Spinal cord (tissue), 10 donors: ENCODE measurements at places on chromosomes 6 and 20. TPM values are rescaled to one million over a fixed set of nuclear protein-coding genes. Genes with fewer than 3 reads are reported as not detected.
A peak's percentile ranks its signal among the peaks of the same experiment; 100 is the strongest.

SOX4 gene
- polyA plus RNA-seq = 76.2 TPM

MAS1 gene
- 0.03 TPM for polyA plus RNA-seq

RBM24 gene
- polyA plus RNA-seq = 2.9 TPM

SLC22A7 gene
- polyA plus RNA-seq = 2.2 TPM

ASIP gene
- polyA plus RNA-seq = not detected

DUSP15 gene
- 31.0 TPM for polyA plus RNA-seq

PGBD1 gene
- 13.9 TPM for polyA plus RNA-seq

TREML2 gene
- polyA plus RNA-seq = not detected

- DNase-seq = no peak
Observed at GRCh38 chr6:166586424-166587156, at the start of gene RAMACL. TSS of gene RAMACL (minus strand) at chr6:166586678. CDS start at chr6:166586477, 201 bp downstream.

DNA sequence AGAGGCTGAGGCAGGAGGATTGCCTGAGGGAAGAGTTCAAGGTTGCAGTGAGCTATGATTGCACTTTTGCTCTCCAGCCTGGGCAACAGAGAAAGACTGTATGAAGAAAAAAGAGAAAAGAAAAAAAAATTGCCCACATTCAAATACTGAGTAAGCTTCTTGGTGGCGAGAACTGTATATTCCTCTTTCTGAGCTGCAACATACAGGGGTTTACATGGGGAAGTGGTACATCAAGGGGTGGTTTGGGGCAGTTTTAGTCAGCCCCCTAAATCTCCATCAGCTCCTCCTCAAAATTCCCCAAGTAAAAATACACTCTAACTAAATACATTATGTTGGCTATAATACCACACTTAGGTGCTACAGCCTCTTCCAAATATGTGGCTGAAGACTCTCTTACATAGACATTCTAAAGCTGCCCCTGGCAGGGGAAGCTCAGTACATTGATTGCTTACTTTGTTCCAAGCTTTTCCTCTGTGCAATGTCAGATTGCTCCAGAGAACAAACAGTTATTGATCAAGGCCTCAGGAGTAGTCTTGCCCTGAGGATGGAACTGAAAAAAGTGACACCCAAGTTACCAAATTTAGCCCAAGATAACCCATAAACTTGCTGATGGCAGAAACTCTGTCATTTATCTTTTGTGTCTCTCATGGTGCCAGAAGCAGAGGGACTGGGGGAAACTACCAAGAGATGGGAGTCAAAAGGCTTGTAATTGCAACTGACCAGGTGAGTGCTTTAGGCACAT is 107.4 kb upstream of the RIPOR2 start:
- DNase-seq = no peak

DNA sequence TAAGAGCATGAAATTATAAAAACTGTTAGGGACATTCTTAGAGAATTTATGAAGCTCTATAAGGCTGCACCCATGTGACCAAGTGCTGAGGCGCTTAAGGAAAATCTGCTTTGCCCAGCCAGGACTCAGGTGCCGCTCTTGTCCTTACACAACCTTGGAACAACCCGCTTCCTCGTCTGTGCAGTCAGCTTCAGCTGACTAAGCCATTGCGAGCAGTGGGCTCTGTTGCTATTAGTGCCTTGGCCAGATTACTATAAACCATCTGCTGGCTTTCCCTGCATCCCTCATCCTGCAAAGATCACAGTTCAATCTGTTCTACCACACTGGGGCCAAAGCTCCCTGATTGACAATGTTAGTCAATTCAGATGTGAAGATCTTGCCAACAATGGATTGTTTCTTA is 89.1 kb upstream of the E2F3 start:
- DNase-seq = no peak

- no peak for DNase-seq
Observed at GRCh38 chr20:44432618-44433577, 42.8 kb upstream of the TTPAL start.

- no peak for DNase-seq
Observed at GRCh38 chr20:9989066-9989724, 45.6 kb upstream of the ANKEF1 start.

GRCh38 chr20:38902601-38903000 is 23.6 kb upstream of the FAM83D start:
- no peak for DNase-seq

- DNase-seq = no peak
Observed at GRCh38 chr6:166959911-166960608, 3.7 kb upstream of the RNASET2 start.

GRCh38 chr20:17499041-17499440 is 32.1 kb downstream of the BFSP1 start:
- DNase-seq = no peak

- no peak for DNase-seq
Observed at GRCh38 chr20:50682065-50682464, 9.3 kb downstream of the RIPOR3 start.

DNA sequence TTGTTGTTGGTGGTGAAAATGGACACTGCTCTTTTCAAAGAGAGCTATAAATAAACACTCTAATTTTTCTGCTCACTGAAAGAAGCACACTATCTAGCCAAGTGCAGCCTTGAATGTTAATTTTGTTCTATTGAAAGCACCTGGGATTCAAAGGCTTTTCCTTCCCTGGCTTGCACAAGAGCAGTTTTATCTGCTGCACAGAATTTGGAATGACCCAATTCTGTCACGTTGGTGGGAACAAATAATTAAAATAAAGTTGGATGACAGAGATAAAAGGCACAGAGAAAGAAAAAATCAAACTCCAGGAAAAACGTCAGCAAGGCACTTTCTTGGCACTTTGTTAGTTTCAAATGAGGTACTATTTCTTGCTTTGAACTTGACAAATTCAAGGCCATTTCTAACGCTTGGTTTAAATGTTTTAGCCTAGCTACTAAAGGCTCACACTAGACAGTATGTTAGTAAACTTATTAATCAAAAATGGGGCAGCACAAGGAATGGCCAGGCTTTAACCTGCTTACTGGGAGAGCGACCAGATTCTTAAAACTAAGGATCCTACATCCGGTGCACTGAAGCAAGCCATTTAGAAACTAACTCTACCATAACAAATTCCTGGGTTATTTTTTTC is 145.5 kb upstream of the ARG1 start:
- DNase-seq = peak; percentile 42

GRCh38 chr6:154481521-154482013 is 28.9 kb downstream of the CNKSR3 start:
- DNase-seq = no peak

GRCh38 chr6:56725254-56725653 is 82.6 kb upstream of the DST start:
- DNase-seq = no peak

GRCh38 chr6:20349225-20349624 is 52.5 kb upstream of the E2F3 start:
- DNase-seq = no peak

DNA sequence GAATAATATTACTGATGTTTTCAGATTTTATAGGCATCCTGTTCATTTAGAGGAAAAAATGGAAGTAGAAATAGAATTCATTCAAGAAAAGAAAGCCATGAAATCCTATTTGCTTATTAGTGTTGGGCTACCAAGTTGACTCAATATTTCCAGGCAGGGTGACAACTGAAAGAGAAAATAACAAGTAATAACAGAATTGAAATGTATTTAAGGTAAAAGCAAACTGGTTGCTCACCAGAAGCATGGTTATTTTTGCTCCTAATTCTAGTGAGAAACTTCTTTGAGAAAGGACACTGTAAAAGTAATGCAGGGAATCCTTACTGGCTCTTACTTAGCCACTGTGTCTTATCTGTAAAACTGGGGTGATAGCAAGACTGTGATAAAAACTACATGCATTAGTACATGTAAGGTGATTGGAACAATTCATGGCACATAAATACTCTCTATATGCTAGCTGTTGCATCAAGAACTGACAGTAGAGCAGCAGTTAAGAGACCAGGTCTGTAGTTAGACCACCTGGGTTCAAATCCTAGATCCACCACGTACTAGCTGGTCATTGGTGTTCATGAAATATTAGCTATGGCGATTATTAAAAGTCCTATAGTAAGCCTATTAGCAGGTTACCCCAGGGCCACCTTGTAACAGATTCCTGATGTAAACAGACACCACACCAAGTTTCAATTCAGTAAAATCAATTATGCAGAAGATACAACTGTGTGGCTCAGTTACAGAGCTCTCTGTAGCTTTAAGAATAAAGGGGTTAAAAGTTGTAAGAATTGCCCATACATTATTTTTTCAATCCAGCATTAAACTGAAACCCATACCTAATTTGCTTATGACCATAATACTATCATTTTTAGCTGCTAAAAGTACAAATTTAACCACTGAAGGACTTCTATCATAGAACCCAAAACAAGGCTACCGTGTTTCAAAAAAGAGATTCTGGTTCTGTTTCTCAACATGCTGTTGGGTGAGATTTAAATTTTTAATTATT is 159.2 kb upstream of the COL21A1 start:
- DNase-seq = no peak

- no peak for DNase-seq
Observed at GRCh38 chr6:29759457-29759856, 36.2 kb downstream of the HLA-F start.
